ENCODE measurements at places on chromosomes 2 and 18.
A peak's percentile ranks its signal among the peaks of the same experiment; 100 is the strongest.

- DNase-seq, result no peak
Observed at GRCh38 chr2:240985881-240986786, 12.3 kb upstream of the SNED1 start.

GRCh38 chr2:167943897-167944296 is 303.5 kb downstream of the STK39 start:
- no peak for DNase-seq

DNA sequence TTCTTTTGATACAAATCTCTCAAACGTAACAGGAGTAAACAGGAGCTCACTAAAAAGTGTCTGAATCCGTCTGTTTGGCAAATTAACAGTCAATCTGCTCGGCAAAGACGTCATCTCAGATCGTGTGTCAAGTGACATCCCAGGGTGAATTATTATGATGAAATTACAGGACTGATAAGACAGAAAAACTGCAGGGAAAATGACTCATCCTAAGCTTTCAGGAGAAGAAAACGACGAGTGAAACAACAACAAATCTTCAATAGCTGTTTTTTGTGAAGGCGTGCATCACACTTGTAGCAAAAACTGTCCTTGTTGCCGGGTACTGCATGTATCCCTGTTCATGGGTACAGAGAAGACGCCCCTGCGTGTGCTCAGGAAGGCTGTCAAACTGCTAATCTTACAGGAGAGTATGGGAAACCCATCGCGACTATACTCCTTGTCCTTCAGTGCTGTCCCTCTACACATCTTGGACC is 24.9 kb downstream of the EPB41L3 start:
- DNase-seq, result no peak

GRCh38 chr2:150788426-150789140 is 301.1 kb upstream of the RND3 start:
- no peak for DNase-seq

DNA sequence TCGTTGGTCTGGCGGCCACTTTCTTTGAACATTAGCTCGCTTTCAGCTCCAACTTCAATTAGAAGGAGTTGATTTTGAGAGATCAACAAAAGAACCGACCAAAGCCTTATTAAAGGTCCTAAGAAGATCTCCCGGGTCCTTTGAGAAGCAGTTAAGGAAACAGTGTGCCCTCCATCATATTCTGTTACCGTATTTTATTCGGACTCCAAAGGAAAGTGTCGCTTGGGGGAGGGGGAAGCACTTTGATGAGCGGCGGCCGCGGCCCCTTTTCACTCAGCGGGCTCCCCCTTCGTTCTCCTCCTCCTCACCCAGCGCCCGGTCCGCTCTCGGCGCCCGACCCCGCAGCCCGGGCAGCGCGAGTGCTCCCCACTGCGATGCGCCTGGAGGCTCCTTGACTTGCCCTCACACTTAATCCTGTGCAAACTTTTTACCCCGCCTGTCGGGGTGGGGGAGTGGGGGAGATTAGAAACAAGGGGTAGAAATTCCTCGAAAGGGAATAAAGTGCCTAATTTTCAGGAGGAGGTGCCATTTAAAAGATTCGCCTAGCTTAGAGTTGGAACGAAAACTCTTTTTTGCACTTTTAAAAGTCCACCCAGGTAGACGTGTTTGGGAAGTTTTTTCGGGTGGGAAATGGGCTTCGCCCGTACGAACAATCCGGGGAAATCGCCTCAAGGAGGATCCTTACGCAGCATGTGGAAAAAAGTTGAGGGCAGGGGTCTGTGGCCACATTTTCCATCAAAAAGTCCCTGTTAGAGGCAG is 1.2 kb upstream of the OTX1 start:
- DNase-seq, result no peak

DNA sequence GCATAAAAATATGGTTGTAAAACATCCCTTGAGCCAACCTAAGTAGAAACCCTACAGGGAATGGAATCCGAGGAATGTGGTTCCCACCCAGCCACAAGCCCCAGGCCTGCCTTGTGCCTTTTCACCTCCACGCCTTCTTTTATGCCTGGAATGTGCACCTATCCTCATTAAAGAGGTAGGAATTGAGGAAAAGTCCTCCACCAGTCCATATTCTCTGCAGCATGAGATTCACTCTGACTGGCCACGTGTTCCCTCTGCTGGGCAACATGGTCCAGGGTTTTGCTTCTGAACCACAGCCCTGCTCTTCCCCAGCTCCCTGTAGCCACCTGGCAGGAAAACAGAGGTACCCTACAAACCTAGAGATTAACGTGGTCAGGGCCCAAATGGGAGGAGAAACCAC is 787.9 kb upstream of the RAB6C start:
- DNase-seq, result no peak

DNA sequence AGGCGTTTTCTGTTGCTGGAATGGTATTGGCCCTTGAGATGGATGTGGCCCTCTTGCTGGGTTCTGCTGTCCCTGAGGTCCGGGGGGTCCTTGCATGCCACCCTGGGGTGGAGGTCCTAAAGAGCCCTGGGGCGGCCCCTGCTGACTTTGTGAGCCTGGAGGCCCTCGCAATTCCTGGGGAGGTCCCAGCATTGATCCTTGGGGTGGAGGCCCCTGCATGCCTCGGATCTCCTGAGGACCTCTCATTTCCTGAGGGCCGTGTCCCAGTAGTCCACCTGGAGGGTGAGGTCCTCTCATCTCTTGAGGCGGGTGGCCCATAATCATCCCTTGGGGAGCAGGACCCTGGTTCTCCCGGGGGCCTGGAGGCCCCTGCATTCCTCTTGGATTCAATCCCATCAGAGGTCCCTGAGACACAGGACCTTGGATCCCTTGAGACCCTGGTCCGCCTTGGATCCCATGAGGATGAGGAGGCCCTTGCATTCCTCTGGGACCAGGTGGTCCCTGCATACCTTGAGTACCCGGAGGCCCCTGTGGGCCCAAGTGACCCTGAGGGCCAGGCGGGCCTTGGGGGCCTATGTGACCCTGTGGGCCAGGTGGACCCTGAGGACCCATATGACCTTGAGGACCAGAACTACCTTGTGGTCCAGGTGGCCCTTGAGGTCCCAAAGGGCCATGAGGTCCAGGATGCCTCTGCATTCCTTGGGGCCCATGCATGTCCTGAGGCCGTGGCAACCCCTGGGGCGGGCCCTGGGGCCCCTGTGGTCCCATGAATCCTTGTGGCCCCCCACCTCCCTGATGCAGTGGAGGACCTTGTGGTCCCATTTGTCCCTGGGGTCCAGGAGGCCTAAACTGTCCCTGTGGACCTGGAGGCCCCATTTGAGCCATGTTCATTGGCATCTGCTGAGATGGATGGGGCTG is 18.3 kb downstream of the SFT2D3 start:
- DNase-seq, result no peak

DNA sequence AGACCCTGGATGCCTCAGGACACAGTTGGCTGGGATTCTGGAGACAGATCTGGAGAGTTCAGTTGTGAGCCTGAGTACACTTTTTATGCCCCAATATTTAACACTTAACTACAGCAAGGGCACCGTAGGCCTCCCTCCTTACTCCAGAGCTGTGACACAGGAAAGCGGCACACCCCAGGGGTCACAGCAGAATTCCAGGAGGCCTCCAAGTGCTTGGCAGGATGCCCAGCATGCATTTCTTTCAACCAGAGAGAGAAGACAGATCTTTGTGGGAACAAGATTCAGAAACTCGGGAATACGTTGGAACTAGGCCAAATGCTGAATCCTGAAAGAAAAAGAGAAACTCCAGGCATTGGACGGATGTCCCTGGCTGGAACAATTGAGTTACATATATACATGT is 199.2 kb upstream of the NT5C1B start:
- no peak for DNase-seq

- DNase-seq, result no peak
Observed at GRCh38 chr18:49723648-49724180, 89.6 kb downstream of the ACAA2 start.

DNA sequence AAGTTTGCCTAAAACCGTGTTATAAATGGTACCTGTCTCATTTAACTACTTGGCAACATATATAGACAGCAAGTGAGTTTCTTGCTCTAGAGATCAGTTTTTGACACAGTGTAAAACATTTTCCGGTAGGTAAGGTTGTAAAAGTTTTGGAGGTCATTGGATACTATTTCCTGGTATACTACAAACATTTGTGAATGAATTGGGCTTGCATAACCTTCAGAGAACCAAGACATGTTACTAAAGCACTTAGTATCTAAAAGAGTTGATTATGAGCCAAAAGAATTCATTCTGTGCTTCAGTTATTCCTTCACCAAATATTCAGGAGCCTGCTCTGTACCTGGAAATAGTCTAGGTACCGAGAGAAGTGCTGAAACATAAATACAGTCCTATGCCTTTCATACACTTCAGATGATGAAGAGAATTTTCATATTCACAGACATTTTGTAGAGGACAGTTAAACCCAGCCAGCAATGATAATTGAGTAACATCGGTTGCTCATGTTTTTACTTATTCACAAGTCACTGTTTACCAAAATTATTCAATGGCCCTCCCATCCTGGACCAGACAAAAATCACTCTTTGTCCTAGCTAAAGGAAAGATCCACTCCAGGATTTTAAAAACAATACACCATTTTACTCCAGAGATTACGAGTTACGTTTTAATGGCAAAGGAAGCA is 319.4 kb upstream of the RBMS1 start:
- no peak for DNase-seq

- DNase-seq, result no peak
Observed at GRCh38 chr2:15776629-15776919, 163.8 kb upstream of the MYCN start.

- DNase-seq, result no peak
Observed at GRCh38 chr2:155377266-155377680, 678.8 kb downstream of the KCNJ3 start.

DNA sequence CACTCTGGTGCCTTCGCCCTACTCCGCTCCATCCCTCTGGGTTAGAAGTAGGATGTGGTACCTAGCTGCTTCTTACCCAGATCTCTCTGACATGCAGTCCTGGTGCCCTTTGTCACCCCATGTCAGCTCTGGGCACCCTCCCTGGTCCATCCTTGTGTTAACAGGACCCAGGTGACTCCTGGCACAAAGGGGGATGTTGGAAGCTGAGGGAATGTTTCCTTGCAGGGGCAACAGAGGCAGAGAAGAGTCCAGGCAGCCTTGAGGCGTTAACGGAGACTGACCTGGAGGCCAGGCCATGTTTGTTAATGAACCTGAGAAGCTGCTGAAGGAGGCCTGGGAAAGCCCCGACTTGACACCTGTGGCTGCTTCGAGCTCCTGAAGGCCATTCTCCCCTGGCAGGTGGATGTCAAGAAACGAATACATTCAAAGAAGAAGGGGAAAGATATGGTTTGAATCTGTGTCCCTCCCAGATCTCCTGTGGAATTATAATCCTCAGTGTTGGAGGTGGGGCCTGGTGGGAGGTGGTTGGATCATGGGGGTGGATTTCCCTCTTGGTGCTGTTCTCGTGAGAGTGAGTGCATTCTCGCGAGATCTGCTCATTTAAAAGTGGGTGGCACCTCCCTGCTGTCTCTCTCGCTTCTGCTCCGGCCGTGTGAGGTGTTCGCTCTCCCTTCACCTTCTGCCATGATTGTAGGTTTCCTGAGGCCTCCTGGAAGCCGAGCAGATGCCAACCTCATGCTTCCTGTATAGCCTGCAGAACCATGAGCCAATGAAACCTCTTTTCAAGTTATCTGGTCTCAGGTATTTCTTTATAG is 31.4 kb downstream of the NPPC start:
- DNase-seq, result no peak

DNA sequence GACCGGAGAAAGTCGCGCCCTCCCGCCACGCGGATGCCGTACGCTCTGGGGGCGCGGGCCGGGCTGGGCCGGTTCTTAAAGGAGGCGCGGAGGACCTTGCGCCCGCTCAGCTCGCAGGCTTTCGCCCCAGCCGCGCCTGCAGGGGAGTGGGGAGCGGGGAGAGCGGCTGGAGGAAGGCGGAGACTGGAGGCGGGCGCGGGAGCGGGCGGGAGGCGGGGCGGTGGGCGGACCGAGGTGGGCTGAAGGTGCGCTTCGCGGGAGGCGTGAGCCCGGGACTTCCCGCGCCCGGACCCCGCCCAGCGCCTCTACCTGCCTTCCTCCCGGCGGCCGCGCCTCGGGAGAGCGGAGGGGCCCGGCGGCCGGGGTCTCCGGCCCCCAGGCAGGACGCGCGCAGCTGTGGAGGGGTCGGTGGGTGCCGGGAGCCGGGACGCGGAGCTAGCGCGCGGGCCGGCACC is at the start of gene ADRA2B:
Gene ADRA2B, minus strand, starts transcription at position 148 of the 455 bp plus-strand sequence. CDS start 422 bp downstream, outside the sequence.
- DNase-seq, result peak; percentile 47

- no peak for DNase-seq
Observed at GRCh38 chr2:206584323-206585116, 57.8 kb upstream of the FAM237A start.

GRCh38 chr2:10278029-10278762 is 24.5 kb upstream of the HPCAL1 start:
- DNase-seq, result no peak

DNA sequence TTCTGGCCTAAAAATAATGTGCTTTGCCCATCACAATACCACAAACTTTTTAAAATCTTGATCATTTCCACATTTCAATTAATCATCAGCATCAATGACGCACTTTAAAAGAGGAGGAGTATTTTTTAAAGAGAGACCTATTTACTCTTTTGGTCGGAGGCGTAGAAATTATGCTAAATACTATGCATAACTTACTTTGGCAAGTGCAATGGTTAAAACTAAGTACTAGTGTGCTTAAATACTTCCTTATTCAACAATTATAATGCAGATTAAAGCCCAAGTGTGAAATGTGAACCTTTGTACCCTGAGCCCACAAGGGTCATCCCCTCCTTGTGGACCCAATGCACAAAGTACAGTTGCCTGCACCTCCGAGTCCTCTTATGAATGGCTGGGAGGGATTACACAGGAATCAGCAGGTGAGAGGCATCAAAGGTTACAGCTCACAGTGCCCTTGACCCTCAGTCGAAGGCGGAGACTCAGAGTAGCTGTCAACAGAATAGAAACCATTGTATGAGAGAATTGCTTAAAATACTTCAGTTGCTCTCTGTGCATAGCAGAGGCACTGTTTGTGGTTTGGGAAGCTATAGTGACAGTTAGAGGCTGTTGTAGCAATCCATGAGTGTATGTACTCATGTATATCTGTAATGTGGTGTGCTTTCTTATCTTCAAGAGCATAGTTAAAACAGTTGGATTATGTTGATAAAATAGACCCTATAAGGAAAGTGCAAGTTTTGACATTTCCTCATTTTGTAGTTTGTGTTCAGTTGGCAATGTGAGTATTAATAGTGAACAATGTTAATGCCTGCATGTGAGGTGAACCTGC is 151.7 kb upstream of the ITGA4 start:
- DNase-seq, result no peak

GRCh38 chr2:112602917-112603316 is 18.5 kb downstream of the CHCHD5 start:
- DNase-seq, result no peak
